ENCODE measurements at places on chromosomes 1 and 21.

DNA sequence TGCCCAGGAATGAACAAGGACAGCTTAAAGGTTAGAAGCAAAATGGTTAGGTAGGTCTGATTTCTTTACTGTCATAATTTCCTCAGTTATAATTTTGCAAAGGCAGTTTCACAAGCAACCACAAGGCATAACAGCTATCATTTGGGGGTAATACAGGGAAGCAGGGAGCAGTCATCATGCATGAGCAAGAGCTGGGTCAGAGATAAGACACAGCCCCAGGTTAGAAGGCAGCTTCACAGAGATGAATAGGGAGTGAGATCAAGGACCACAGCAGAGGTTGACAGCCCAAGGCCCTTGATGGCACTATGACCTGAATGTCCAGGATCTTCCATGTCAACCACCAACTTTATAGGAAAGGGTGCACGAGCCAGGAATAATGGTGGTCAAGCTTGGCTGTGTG is 9.0 kb upstream of the CSRP1 start:
- no peak for DNase-seq

DNA sequence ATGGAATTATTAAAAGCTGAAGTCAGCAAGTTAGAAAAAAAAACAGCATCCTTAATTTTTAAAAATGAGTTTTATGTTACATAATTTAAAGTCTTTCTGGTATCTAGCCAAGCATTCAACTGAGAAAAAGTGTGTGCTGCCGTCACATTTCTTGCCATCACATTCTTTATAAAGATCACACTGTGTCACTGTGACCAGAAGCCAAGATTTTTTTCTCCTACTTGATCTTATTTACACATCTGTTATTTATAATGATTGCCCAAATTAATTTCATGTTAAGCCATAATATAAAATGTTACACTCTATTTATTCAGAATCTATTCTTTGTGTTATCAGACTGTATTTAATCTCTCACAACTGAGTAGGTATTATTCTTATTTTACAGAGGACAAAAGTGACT is 1603.7 kb downstream of the PLA2G4A start:
- no peak for DNase-seq

- peak; percentile 27 for DNase-seq
Measured at GRCh38 chr1:25704267-25704691, 87.7 kb downstream of the MAN1C1 start.

- DNase-seq: no peak
Measured at GRCh38 chr1:30818568-30819243, 61.1 kb upstream of the LAPTM5 start.

GRCh38 chr1:115911294-115911693 is 65.0 kb upstream of the SLC22A15 start:
- DNase-seq: no peak

- no peak for DNase-seq
Measured at GRCh38 chr1:78884685-78885452, 121.7 kb downstream of the ADGRL4 start.

DNA sequence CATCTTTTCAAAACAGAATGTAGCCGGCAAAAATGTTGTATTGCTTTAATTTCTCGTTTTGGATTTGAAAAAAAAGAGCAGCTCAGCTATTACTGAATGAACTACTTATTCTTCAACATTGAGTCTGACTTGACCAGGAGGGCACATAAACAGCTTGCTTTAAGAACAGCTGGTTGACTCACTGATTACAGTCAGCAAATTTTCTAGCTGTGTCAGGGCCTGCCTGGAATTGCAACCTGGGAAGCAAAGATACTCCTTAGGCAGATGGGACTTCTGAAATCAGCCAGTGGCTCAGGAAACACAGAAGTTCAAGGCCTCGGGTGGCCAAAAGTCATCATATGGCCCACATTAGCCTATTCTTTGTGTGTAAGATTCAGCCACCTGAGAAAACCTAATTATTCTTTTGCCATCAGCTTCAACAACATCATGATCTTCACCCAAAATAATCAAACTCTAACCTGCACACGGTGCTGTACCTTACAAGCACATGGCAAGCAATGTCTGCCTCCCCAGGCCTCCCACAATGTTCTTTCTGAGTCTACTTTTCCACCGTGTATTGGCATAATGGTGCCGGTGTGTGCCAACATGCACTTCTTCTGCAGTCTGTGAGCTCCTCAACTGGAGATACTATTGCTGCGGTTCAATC is 307.2 kb downstream of the HHIPL2 start:
- no peak for DNase-seq

- no peak for DNase-seq
Measured at GRCh38 chr1:93171549-93172034, 8.6 kb downstream of the TMED5 start.

DNA sequence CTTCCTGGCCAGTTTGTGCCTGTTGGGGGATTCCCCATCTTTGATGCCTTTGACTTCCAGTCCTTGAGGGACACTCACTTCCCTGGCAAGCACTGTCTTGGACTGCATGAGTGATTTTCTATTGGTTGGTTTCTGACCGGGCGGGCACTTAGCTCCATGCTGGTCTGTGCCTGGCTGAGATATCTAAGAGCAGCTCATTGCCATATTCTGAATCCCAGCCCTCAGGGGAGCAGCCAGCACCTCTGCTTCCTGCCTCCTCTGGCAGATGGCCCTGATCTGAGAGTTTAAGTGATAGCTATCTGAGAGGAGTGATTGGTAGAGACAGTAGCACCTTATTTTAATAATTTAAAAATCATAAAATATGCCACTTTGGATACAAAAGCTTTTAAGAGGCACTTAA is 52.5 kb downstream of the DISC1 start:
- no peak for DNase-seq

DNA sequence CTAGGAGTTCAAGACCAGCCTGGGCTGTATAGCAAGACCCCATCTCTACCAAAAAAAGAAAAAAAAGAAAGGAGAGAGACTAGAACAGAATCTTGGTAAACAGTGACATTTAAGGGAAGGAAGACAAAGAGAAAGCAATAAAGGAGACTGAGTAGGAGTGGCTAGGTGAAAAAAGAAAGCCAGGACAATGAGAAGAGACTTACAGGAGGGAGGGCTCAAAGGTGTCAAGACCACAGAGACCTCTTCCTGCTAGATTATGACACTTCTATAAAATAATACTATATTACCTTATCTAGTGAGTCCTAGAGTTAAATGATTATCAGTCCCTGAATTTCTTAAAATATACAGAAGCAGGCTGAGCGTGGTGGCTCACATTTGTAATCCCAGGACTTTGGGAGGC is 10.1 kb upstream of the EPRS1 start:
- DNase-seq: no peak

GRCh38 chr1:78036450-78036849 is 9.3 kb upstream of the GIPC2 start:
- no peak for DNase-seq

DNA sequence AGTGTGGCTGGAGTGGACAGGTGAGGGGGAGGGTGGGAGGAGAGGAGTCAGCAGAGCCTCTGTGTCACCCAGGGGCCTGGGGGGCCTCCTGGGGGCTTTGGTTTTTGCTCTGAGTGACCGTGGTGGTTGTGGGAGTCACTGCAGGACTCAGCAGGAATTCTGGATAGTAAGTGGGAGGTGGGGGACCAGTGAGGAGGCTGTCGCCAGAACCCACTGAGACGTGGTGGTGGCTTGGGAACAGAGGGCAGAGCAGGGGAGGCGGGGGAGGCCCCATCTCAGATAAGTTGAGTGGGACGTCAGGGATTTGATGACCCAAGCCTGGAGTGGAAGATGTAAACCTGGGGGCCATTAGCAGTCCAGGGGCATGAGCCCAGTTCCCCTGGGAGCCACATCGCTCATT is 123.2 kb upstream of the WNT4 start:
- no peak for DNase-seq

DNA sequence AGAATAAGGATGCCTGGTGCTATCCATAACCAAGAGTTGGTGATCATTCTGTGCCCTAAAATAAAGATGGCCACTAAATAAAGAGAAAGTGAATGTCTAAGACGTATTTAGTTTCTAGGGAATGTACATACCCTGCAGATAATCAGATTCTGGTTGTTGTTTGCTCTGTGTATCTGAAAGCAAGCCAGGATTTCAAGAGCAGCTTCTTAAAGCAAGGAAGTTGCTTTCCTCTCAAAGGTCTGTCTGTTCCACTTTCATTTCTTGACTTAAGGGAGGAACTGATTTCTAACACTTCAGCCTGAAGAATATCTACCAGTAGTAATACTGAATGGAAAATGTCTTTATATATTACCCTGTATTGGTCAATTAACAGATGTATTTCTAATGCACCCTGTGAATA is 88.8 kb downstream of the KIF1B start:
- no peak for DNase-seq

DNA sequence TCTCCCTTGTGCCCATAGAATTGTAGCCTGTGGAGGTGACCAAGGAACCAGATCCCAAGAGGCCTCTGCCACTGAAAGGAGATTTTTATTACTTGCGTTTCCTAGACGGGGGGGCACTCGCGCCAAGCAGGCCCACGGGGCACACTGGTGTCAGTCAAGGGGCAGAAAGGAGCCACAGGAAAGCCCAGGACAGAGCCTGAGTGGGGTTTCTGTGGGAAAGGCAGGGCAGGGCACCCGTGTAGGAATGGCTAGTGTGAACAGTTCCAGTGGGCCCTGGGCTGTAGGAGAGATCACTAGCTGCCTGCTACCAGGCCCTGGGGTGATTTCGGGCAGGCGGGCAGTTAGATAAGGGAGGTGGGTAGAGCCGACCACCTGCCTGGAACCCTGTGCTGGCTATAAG is 70.8 kb downstream of the ADARB1 start:
- no peak for DNase-seq

GRCh38 chr1:43357251-43357650 is 1.5 kb upstream of the CDC20 start:
- DNase-seq: no peak

DNA sequence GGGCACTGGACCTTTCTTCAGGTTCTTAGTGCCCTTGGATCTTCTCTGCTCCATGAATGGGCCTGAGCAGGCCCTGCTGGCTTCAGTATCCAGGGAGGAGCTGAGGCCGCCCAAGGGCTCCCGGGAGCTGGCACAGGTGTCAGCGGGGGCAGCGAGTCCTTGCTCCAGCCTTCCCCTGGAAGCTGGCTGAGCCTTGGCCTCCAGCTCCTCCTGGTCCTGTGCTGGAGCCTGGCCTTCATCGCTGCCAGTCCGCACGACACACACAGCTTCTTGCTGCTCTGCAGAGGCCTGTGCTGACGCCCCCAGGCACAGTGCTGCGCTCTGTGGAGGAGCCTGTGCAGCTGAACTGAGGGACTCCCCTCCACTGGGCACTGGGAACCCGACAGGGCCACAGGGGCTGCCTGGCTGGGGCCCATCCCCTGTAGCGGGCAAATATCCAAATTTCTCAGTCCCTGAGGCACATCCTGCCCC is 1.7 kb downstream of the SPOCD1 start:
- DNase-seq: no peak

- DNase-seq: no peak
Measured at GRCh38 chr1:34360574-34360973, 183.9 kb downstream of the C1orf94 start.

DNA sequence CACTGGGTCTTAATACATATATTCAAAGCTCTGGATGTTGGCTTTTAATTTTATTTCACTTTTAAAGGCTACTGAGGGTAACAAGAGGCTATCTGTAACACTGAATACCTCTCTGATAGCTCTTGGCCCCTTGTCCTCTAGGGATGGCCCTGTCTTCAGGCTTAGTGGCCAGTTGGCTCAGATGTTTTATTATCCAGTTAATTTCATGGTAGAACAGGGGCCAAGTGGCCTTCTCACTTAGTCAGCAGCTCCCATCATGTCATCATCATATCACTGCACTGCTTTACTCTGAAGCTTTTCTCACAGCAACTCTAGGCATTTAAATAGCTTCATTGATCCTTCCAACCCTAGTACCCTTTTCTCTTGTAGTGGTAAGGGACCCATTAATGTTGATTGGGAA is 40.2 kb upstream of the MACF1 start:
- no peak for DNase-seq

GRCh38 chr1:113676524-113676923 is 82.8 kb downstream of the PHTF1 start:
- no peak for DNase-seq

Measured in NK-92 treated with Interleukin-12 subunit alpha and Interleukin-12 subunit beta, amount 100 ng/mL, for 24 hours (cell line).